ENCODE measurements at places on chromosomes 1 and 21. TPM values are rescaled to one million over a fixed set of nuclear protein-coding genes. Genes with fewer than 3 reads are reported as not detected.

KIF21B gene
- polyA plus RNA-seq, result 5.6 TPM

LHX8 gene
- polyA plus RNA-seq, result not detected

UBL4B gene
- not detected for polyA plus RNA-seq

GNG5 gene
- polyA plus RNA-seq, result 263 TPM

NAV1 gene
- 1.3 TPM for polyA plus RNA-seq

FHAD1 gene
- not detected for polyA plus RNA-seq

TOR1AIP2 gene
- 10.8 TPM for polyA plus RNA-seq

ZMYM1 gene
- polyA plus RNA-seq, result 17.2 TPM

DENND2C gene
- polyA plus RNA-seq, result 0.25 TPM

CCSAP gene
- polyA plus RNA-seq, result 2.2 TPM

PTPRC gene
- 744 TPM for polyA plus RNA-seq

CYP4A11 gene
- not detected for polyA plus RNA-seq

RHCE gene
- polyA plus RNA-seq, result 0.30 TPM

SLC2A5 gene
- polyA plus RNA-seq, result 10.0 TPM

All from IgD-negative memory B cell (primary cell).